ENCODE measurements at places on chromosomes 5 and 9.

GRCh38 chr9:134285215-134285845 lies 40.9 kb upstream of the RXRA start:
- DNase-seq: no peak

GRCh38 chr5:128722551-128722950 lies 184.5 kb upstream of the FBN2 start:
- no peak for DNase-seq

GRCh38 chr5:38739011-38739704 lies 106.7 kb upstream of the OSMR start:
- DNase-seq: no peak

- no peak for DNase-seq
These were observed 24.6 kb downstream of the PSAT1 start for GRCh38 chr9:78321505-78321904.

DNA sequence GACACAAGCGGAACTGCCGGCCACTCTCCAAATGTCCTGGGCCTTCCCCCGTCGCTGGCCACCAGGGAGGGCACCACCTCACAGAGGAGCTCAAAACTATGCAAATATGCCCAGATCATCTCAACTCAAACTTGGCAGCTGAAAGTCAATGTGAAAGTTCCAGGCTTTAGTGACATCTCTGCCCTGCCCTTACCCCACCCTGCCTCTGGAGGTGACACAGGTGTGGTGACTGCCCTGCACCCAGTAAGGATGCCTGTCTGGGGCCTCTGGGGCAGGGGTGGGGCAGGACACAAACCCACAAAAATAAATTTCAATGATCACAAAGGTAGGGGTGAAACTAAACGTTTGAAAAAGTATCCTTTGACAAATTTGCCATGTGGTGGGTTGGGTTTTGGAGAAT lies 213.4 kb downstream of the HSPA4 start:
- no peak for DNase-seq

- no peak for DNase-seq
These were observed 32.0 kb upstream of the DHFR start for GRCh38 chr5:80686757-80687156.

DNA sequence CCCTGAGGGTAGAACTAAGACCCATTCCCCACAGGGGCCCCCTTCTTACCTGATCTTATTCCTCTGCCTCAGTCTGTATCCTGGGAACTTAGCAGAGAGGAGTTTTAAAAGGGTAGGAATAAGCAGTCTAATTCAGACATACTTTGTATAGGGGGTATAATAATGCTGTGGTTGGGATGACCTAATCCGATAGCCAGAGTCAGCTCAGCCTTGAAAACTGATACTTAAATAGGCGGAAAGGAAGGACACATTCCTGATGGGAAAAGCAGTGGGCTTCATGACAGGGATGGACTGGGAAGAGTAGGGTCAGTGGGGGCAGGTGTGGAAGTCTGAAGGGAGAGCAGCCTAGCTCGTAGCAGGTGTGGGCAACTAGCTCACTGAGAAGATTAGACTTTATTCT lies 52.2 kb upstream of the TESK1 start:
- no peak for DNase-seq

DNA sequence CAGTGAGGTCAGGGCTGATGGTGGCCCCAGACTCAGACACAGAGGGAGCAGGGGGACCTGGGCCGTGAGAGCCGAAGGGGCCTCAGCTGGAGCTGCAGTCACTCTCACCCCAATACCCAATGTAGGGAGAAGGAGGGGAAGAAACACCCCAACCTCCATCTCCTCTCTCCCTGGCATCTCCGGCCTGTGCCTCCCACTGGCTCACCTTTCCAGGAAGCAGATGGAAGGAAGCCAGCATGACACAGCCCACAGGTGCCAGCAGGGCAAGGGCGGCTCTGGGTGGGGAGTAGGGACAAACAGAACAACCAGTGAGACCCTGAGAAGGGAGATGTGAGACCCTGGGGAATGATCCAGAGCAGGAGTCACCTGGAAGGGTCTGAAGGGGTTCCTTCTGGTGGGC lies 3.0 kb upstream of the CRB2 start:
- DNase-seq: no peak

DNA sequence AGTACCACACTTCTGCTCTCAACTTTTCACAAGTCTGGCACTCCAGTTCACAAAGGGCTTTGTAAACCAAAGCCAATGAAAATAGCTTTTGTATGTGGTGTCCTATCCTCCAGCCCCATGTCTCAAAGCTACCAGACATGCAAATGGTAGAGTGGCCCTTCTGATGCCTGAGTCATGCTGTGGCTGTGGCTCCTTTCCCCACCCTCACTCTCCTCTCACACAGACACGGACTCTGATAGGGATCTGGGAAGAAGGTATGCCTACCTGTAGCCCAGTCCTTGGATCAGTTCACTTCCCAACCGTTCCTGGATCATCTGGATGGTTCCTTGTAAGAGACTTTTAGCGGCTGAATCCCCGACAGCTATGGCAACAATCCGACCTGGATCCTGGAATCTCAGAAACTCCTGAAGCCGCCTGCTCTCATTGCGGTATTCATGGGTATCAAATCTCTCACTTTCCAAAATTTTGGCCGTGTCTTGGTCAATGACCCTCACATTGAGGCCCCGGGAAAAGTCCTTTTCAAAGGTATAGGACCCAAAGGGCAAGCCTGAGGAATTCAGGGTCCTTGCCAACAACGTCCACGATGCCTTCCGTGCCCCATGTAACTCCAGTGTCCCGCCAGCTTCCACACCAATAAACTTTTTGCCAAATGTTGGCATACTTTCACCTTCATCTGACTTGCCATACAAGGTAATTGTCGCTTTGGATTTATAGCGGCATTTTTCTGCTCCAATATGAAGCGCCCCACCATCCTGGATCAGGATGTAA lies 23.4 kb downstream of the CEMIP2 start:
- DNase-seq: no peak

GRCh38 chr5:112554101-112554977 lies 135.3 kb upstream of the EPB41L4A start:
- no peak for DNase-seq

GRCh38 chr5:11397549-11397948 lies 506.7 kb downstream of the CTNND2 start:
- DNase-seq: no peak

DNA sequence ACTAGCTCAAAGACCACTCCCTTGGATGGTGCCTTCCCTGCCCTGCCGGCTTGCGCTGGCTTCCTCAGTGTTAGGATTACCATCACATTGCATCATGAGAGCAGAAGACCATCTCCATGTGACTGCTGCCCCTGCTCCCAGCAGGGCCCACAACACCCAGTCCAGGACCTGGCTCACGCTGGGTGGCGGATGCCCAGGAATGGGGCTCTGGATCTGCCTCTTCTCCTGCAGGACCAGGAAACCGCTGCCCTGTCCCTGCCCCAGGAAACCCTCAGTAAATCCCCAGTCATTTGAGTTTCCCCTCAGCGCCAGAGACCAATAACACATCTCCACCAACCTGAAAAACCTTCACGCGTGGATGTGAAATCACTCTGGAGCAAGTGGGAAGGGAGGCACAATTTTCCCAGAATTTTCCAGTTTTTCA lies 3.3 kb upstream of the RNF44 start:
- DNase-seq: no peak

DNA sequence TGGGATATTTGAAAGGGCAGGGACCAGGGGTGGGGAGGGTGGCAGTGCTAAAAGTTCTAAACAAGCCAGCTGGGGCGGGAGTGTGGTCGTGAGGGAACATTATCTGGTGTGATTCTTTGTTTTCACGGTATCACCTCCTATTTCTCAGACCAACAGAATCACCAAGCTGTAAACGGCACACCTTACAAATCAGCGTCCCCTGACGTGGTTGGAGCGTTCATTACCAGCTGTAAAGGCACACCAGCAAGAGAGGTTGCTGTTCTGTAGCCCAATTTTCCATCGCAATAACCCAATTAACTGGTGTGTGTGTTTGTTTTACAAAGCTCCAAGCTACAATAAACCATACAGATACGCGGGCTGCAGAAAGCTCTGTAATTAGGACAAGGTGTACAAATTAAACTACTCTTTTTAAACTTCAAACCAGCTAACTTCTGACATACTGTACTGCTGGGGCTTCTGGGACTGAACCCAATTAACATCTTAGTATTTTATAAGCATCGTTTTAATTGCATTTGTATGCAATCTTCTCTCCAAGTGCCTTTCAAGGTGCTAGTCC lies 303.6 kb upstream of the CLINT1 start:
- DNase-seq: no peak

- DNase-seq: no peak
These were observed 4.9 kb downstream of the SH3GLB2 start for GRCh38 chr9:129023036-129023907.

DNA sequence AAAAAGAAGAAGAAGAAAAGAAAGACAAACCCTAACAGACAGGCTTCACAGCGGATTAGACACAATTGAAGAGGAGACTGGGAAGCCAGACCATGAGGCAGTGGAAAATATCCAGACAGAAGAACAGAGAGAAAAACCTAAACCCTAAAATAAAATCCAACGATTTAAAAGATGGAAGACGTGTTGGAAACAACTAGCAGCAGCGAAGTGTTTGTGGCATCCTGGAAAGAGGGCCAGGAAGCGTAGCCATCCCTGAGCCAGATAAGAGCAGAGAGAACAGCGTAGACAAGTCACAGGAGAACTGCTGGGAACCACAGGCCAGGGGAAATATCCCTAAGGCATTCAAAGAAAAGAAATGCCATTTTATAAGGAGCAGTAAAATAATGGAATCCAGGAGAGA lies 39.7 kb upstream of the NKD2 start:
- no peak for DNase-seq

GRCh38 chr5:169637085-169637548 lies at the start of gene DOCK2:
Gene DOCK2 (plus strand): TSS chr5:169637275. CDS start chr5:169637327, 52 bp downstream.
- peak; percentile 70 for DNase-seq

DNA sequence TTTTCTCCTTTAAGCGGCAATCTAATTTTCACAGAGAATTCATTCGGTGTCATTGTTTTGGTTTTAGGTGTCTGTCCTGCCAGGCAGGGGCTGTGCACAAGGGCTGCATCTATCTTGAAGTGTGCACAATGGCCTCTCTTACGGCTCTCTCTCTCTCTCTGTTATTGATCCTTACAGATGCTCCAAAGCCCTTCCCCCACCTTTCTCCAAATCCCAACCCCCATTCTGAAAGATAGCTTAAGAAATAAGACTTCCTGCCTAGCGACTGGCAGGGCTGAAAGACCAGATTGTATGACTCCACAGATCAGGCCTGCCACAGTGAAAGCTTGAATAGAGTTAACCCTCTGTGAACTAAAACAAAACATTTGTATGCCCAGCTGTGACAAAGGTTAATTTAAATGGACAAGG lies 86.5 kb upstream of the NR5A1 start:
- no peak for DNase-seq

DNA sequence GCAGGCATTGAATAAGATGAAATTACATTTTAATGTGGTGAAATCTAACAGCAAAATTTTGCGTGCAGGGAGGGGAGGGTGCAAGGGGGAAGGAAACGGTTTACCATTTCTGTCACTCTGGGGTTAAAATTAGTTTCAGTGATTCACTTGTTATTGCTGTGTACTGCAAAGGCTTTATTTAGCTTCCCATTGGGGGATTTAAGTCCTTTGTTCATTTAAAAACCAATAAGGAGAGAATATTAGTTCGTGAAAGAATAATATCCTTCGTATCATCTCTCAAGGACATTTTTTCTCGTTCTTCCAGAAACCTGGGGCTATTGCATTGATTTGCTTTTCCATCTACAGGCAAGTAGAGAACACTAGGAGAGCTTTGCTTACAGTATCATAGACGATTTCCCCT lies 667.8 kb upstream of the RGMB start:
- DNase-seq: no peak

DNA sequence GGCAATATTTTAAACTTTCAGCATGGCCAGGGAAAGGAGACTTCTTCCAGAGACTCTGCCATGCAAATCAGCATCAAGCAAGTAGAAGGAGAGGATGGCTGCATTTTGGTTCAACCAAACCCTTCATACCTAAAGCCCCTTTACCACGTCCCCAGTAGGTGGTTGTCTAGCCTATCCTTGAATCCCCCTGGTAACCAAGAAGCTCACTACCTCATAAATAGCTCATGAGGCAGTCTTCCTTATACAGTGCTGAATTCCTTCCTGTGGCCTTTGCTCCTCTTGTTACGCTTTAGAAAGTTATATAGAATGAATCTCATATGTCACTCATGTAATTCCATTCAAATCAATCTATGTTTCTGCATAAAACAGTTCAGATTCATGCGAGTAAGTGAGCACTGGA lies 289.5 kb upstream of the SLC30A5 start:
- DNase-seq: no peak

GRCh38 chr9:16485575-16486321 lies 384.7 kb downstream of the BNC2 start:
- no peak for DNase-seq

GRCh38 chr5:107563959-107564544 lies 106.7 kb downstream of the EFNA5 start:
- DNase-seq: no peak

DNA sequence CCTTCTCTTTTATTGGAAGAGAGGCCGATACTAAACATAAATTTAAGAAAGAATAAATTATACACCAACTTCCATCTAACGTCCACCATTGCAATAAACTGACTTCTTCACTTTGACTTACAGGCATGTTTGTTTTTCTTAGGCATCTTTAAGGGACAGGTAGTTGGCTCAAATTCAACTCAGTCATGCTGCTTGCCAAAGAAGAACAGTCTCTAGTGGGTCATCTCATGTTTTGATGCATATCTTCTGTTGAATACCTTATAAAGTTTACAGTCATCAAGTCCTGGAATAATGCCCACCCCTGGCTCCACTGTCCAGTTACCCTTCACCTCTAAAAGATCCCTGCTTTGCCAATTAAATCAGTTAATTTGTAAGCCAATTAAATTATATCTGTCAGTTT lies 328.2 kb upstream of the GRAMD2B start:
- DNase-seq: no peak

- no peak for DNase-seq
These were observed 259.8 kb downstream of the NDUFS4 start for GRCh38 chr5:53820119-53820801.

DNA sequence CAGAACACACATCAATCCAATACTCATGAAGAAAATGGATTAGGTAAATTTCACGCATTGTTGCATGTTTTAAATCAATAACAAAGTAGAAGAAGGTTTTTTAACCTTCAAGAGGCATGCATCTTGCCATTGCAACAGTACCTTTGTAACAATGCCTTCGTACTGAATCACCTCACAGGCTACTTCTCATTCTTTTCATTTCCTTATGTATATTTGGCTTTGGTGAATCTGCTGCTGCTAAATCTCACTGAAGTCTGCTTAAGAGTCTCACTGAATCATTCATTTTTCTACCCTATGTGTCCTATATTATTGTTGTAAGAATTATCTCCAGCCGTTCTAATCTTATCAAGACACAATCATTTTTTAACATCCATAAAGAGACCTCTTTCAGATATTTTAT lies 152.5 kb downstream of the CDH10 start:
- no peak for DNase-seq
